ENCODE measurements at places on chromosomes 11 and 22.
A peak's percentile ranks its signal among the peaks of the same experiment; 100 is the strongest.

DNA sequence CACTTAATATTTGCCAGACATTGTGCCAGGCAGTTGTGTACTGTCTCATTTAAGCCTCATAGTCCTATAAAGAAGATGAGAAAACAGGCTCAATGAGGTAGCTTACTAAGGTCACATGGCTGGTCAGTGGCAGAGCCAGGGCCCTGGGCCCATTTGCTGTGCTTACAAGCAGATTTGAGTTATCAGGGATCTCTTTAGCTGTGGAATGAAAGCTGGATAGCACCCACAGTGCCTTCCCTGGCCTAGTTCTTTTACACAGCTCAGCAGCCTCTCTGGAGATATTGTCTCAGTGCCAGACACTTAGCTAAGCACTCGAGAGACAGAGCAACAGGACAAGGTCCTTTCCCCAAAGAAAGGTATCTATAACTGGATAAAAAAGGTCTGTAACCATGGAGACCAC is 6.1 kb downstream of the TMEM86A start:
- no peak for DNase-seq

- peak; percentile 70 for DNase-seq
These were observed 1.6 kb upstream of the EHBP1L1 start for GRCh38 chr11:65574109-65574810.

GRCh38 chr11:72578051-72578450 is 96.2 kb downstream of the PDE2A start:
- no peak for DNase-seq

GRCh38 chr22:26949193-26949592 is 291.8 kb downstream of the MIAT start:
- no peak for DNase-seq

GRCh38 chr11:75891947-75892739 is 77.1 kb downstream of the UVRAG start:
- no peak for DNase-seq

DNA sequence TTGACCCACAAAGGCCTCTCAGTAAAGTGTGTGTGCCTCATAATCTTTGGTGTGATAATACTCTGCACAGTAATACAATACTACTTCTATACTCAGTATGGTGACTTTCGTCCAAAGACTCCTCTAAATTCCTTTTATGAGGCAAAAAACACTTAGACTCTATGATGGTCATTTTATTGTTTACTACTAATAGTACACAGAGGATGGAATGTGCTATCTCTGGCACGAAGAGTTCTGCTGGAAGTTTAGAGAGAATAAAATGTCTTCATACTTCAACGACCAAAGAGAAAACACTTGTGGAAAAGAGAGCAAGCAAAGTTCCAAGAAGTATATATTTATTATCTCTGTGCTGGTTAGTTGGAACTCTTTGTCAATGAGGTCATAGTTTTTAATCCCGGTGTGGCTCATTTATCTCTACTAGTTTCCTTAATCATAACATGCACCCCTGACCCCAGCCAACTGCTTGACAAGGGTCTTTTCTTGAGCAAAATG is 7.5 kb upstream of the CSTF3 start:
- no peak for DNase-seq

DNA sequence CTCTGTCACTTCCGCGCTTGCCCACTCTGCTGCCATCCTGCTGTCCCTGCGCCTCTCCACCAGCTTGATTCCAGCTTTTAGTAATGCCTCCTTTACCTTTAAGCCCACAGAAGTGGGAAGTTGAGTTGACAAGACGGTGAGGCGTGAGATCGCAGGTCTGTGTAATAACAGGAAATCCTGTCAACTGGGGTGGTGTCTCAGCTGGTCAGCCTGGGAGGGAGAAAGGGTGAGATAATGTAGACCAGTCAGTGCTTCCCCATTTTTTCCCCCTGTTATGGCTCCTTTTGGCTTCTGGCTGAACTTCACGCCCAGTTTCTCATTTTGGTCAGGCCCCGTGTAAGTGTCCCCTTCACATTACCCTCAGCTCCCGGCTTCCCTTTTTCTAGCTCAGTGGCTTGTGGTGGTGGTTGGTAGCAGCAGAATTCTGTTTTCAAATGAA is 98.9 kb downstream of the TRAF6 start:
- no peak for DNase-seq

DNA sequence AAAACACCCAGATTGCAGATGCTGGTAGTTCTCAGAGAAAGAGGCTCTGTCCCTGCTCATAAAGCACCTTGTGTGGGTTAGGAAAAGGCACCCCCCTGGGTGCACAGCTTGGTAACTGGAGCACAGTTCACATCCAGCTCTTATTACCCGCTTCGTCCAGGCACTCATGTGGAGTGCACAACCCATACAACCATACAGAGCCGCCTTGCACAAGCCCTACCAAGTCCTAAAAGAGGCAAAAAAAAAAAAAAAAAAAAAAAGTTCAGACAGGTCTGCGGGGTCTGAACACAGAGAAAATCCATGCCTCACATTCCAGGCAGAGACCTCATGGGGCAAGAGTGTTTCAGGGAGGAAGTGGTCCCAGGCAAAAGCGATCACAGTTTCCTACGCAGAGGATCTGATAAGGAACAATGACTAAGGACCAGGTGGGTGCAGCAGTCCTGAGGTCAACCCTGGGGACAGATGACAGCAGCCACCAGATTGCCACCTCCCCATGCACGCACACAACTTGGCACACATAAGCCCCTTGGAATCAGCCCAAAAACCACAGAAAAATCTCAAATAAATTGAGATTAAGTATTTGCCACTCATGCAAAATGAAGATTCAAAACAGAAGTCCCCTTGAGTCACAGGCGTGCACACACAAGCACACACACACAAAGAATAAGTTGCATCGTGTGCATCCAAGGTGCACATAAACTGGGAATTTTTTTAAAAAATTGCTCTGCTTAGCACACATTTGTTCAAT is 12.3 kb downstream of the MB start:
- no peak for DNase-seq

GRCh38 chr22:30044881-30045493 is 35.3 kb upstream of the HORMAD2 start:
- no peak for DNase-seq

Data from esophagus squamous epithelium (tissue), 5 donors.